ENCODE measurements at places on chromosomes 12 and 14.

- no peak for DNase-seq
These were observed 15.1 kb upstream of the TEX22 start for GRCh38 chr14:105383083-105383730.

GRCh38 chr12:84658877-84659276 is 253.7 kb downstream of the SLC6A15 start:
- no peak for DNase-seq

GRCh38 chr14:44352201-44352600 is 154.9 kb downstream of the FSCB start:
- DNase-seq = no peak

DNA sequence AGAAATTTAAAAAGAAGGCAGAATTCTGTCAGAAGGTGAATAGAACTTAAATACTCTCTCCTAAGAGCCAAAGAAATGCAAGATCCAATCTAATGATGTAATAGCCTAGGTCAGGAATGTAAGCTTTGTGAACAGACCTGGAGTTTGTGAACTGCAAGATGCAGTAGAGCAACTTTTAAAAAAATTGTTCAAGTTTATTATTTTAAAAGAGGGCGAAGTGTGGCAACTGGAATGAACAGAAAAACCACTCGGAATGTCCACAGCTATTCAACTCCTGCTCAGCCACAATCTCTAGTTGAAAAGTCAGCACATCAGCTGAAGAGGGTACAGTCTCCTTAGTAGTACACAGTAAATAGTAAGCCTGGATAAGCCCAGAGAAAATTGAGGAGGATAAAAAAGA is 228.8 kb downstream of the PPFIA2 start:
- DNase-seq = no peak

GRCh38 chr12:55703901-55704761 is 3.6 kb downstream of the ITGA7 start:
- DNase-seq = no peak

DNA sequence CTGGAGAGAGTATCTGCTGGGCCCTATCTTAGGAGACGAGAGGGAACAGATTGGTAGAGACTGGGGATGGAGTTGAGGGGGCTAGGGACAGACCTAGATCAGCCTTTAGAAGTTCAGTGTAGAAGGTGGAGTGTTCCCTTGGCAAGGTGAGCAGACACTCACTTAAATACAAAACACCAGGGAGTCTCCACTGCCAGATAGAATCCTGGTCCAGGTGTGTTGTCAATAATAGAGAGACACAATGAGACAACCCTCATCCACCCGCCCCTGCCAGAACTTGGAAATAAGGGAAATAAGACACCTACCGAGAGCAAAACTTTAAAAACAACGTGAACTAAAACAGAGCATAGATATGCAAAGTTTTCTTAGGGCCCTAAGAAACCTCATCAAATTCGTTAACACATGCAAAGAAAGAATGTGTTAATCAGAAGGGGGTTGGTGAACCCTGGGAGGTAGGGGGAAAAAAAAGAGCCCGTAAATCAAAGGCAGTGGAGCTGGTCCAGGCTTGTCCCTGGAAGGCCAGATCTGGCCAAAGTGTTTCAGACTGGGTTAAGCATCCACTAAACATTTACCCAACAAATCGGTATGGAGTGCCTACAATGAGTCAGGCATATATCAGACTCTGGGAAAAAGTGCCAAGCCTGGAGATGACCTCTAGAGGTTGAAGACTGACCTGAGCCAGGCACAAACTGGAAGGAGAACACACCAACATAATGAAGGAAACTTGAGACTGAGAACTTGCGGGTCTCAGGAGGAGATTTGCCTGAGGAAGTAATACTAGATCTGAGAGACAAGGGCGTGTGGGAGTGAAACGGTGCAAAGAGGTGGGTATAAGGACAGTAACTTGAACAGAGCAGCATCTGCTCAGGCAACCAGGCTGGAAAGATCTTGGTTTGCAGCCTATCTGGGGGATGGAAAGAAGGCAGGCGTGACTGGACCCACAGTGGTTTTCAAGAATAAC is 37.0 kb upstream of the OTX2 start:
- DNase-seq = no peak

- no peak for DNase-seq
These were observed 8.1 kb downstream of the APPL2 start for GRCh38 chr12:105227879-105228278.

GRCh38 chr12:9221483-9221882 is 13.3 kb upstream of the PZP start:
- no peak for DNase-seq

GRCh38 chr12:122848471-122849351 is 13.5 kb downstream of the HIP1R start:
- peak; percentile 32 for DNase-seq

DNA sequence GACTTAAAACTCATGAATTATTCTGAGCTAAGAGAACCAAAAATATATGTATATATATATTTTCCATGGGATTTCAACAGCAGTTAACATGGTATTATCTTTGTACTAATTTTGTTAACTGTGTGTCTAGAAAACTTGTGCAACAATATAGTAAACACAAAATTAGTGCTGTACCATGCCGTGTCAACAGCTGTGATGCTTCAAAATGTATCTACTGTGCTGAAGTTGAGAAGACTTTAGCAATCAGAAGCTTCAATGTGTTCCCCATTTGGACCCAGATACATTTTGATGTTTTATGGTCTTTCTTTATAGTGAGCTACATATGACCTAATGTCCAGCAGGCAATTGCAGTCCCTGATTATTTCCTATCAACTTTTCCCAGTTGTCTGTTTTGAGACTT is 405.7 kb downstream of the DIO2 start:
- no peak for DNase-seq

DNA sequence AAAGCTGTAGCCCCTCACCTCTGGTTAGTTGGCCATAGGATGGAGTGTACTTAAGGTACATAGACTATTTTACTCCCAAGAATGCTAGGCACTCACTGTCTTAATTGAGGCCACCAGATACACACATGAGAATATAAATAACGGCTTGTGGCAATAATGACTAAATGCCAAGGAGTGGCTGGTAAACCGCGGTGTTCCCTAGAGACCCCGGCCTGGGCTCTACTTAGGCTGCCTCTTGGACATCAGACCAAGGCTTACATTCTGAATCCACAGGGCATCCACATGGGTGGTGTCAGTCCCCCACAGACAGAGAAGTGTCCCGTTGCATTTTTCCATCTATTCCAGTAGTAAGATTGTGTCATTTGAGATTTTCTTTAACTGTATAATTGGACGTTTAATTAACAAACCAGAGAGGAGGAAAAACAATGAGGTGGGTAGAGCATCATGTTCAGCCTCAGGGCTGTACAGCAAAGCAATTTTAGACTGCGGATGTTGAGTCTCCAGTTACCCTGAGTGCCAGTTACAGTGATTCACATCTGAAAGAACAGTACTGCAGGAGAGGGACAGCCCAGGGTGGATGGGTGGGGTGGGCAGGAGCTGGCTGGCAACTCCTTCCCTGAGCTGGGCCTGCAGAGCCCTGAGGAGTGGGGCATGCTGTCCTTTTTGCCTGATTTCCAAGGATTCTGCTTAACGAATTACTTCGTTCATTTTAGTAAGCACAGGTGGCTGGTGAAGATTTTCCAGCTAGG is 20.5 kb downstream of the CKB start:
- no peak for DNase-seq

GRCh38 chr12:93376436-93377251 is 1.1 kb upstream of the NUDT4 start:
- peak; percentile 65 for DNase-seq

DNA sequence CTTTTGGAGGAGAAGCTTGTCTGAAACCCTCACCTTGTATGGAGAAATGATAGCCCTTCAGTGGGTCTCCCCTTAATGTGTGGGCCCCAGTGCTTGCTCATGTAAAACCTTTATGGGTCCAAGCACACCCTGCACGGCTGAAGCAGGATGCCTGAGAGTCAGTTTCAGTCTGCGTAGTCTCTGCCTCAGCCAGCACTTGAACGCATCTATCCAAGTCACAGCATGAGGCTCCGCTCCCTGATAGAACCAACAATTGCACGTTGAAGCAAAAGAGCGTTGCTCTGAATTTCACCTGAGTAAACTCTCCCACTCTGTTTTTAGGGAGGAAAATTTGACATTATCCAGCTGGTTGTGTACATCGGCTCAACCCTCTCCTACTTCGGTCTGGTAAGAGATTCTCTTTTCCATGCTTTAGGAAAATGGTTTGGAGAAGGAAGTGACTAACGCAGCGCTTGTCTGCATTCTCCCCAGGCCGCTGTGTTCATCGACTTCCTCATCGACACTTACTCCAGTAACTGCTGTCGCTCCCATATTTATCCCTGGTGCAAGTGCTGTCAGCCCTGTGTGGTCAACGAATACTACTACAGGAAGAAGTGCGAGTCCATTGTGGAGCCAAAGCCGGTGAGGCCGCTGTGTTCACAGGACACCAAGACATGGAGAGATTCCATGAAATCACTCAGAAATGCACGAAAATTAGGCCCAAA is 33.0 kb upstream of the P2RX4 start:
- DNase-seq = no peak

DNA sequence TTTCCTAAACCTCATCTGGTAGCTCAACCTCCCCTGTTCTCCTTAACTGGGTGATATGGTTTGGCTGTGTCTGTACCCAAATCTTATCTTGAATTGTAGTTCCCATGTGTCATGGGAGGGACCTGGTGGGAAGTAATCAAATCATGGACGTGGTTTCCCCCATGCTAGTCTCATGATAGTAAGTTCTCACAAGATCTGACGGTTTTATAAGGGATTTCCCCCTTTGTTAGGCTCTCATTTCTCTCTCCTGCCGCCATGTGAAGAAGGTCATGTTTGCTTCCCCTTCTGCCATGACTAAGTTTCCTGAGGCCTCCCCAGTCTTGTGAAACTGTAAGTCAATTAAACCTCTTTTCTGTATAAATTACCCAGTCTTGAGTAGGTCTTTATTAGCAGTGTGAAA is 19.5 kb downstream of the COX16 start:
- no peak for DNase-seq

GRCh38 chr12:71694099-71694820 is 8.4 kb downstream of the TMEM19 start:
- no peak for DNase-seq

DNA sequence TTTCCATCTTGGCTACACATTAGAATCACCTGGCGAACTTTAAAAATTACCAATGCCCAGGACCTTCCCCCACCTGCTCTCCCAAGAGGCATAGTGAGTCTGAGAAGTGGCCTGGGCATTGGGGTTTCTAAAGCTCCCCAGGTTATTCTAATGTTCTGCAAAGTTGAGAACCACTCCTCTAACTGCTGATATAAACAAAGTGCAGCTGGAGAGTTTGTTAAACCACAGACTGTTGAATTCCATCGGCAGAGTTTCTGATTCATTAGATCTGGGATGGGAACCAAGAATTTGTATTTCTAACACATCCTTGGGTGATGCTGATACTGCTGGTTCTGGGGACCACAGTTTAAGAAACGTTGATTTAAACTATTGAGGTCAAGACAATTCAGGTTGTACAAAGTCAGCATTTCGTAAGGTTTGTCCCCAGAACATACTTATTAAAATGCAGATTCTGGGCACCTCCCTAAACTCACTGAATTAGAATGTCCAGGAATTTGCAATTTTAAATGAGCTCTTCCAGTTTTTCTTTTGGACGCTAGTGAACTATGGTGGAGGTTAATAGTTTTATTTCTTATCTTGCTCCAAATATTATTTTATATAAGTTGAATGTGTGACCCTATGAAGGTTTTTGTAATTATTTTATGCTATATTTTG is 309.1 kb downstream of the NRXN3 start:
- no peak for DNase-seq

- DNase-seq = no peak
These were observed 52.8 kb downstream of the ATP2B1 start for GRCh38 chr12:89655841-89656240.

GRCh38 chr14:61988240-61988639 is 226.0 kb downstream of the SNAPC1 start:
- no peak for DNase-seq

DNA sequence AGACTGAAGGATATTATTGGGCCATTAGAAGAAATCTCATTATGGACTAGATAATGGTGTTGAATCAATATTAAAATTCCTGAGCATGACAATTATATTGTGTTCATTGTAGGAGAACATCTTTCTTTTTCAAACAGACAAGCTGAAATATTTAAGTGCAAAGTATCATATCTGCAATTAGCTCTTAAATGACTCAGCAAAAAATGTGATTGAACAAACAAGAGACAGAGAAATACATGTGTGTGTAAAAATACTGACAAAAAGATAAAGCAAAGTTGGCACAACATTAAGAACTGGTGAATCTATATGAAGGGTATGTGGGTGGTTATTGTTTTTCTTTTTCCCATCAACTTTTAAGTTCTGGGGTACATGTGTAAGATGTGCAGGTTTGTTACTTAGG is 9.5 kb downstream of the CEP290 start:
- DNase-seq = no peak
